Suppressor macrophage treated with lipopolysaccharide for 1 hour (primary cell): ENCODE measurements at places on chromosomes 2 and 18.

GRCh38 chr2:62302631-62303435 is 106.9 kb downstream of the B3GNT2 start:
- no peak for DNase-seq

DNA sequence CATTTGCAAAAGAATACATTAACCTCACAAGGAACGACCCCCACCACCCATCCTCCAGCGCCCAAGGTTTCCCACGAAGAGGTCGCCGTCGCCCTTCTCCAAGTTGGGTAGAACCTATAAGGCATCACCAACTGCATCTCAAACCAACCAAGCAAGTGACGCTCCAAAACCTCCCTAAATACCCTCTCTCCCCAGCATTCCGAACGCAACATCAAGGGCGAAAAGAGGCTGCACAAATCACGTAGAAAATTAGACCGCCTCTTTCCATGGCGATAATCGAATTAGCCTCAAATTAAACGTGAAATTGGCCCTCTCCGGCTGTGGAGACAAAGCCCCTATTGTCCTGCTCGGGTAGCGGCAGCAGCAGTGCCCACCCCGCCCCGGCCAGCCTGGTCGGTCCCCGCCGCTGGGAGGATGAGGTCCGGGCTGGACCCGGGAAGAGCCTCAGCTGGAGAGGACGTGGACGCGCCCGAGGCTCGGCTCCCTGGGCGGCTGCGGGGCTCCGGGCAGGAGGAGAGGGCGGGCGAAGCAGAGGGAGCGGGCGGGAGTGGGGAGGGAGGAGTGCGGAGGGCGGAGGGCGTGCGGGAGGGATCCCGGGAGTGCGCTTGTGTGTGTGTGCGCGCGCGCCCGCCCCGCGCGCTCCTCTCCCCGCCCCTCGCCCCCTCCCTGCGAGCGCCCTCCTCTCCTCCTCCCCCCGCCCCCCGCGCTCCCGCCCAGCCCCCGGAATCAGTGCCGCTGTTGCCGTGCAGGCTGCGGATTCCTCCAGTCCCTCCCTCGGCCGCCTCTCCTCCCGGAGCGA is at the start of gene SPTBN1:
Gene SPTBN1, plus strand, starts transcription at position 765 of the 799 bp plus-strand sequence. CDS start 70,092 bp downstream, outside the sequence.
- DNase-seq = no peak

- no peak for DNase-seq
Observed at GRCh38 chr2:112194028-112194427, 55.8 kb downstream of the FBLN7 start.

- DNase-seq = no peak
Observed at GRCh38 chr2:188610827-188611226, 319.2 kb downstream of the GULP1 start.

DNA sequence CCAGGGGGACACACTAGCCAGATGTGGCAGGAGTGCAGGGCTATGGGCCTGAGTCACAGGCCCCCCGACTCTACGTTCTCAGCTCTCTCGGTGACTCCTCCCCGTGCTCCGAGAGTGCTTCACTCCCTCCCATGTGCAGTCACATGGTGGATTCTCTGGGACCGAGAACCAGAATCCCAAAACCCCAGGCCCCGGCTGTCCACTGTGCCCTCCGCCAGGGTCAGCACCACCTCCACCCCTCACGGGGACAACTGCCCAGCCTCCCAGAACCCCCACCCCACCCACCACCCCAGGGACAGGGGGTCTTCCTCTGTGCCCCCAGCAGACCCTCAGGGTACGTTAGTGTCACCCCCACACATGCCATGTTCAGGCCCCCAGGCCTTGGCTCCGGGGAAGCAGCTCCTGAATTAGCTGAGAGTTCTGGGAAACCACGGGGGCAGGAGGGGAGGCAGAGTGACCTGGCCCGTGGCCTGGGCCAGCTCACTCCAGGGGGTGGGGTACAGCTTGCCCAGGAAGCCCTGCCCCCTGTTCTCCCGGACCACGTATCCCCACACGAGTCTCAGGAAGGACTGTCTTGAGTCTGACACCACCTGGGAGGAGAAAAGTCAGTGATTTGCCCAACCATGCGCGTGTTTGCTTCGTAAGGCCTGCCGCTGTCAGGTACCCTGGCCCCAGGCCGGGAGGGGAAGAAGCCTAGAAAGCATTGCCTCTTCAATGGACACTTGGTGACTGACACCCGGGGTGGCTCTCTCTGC is 4.4 kb downstream of the RAMP1 start:
- no peak for DNase-seq

DNA sequence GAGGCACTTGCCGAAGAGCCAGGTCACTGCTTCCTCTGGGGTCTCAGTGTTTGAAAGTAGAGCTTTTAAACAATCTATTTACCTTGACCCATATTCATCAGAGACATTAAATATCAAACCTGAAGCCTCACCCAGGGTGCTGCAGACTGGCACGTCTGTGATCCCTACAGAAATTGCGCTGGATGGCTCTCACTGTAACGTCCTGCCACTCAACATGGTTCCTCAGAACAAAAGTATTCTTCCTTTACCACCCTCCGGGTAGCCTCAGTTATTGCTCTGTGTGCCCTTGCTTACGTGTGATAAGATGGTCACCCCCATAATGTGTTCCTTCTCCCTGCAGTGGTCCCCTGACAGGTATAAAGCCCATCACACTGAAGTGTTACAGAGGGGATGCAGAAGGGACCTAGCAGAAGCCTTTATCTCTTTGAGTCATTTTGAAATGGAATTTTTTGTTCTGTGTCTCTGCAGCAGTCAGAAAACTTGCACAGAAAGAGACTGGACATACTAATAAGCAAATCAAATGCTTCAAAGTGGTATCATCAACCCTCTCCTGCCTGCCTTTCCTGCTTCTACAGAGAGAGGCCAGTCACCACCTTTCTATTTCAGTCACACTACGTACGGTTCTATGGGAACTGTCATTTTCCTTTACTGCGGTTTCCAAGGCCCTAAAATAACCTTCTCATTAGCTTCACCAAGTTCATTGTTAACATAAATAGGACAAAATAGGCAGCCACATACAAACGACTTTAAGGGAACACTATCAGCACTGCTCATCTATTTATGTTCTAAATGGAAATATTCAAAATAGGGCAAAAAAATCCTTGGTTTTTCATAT is 86.8 kb downstream of the METTL8 start:
- no peak for DNase-seq

- no peak for DNase-seq
Observed at GRCh38 chr18:13376841-13377351, 158.3 kb downstream of the LDLRAD4 start.

DNA sequence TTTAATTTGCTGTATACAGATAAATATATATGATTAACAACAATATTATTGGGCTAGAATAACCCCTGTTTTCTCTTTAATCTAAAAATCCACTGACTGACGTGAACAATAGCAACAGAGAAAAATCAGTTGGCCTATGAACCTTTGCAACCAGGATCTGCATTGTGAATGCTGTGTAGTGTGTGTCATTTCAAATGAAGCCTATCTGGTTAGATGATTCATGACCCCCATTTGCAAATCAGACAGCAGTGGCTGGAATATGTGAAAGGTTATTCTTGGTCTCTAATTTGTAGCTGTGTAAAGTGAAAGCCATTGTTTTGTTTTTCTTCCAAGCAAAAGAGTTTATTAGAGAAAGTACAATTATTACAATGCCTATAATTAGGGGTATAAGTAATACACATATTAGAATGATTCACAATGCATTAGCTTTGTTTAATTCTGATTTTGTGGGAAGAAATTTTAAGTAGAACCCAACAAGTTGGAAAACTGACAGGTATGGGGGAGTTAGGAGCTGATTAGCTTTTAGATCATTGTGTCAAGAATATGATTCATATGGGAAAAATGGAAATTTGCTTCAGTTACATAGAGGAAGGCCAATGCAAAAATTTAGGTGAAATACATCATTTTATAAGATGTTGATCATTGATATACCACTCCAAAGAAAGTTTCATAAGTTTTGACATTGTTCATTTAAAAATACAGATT is 1362.2 kb upstream of the TMEFF2 start:
- DNase-seq = no peak

DNA sequence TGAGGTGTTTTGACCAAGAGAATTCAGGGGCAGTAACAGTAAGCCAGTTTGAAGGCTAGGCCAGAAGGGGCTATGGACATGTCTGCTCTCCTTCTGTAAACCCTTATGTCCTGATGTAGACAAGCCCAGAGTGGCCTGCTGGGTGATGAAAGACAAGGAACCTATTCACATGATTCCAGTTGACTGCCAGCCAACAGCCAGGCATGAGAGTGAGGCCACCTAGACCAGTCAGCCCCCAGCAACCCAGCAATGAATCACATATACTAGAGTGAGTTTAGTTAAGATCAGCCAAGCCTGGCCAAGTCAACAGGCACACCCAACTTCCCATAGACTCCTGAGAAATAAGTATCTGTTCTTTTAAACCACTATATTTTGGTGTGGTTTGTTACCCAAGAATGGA is 1889.7 kb upstream of the CELF4 start:
- DNase-seq = no peak

- DNase-seq = no peak
Observed at GRCh38 chr2:43011158-43011491, 215.3 kb downstream of the ZFP36L2 start.

GRCh38 chr2:97669448-97669847 is at the start of gene C2orf92:
TSS of gene C2orf92 (plus strand) at chr2:97669713. CDS start at chr2:97669789, 76 bp downstream.
- no peak for DNase-seq

GRCh38 chr2:52498077-52498750 is 1269.4 kb upstream of the CHAC2 start:
- DNase-seq = no peak

- DNase-seq = no peak
Observed at GRCh38 chr2:61157371-61158003, 4.5 kb upstream of the C2orf74 start.

DNA sequence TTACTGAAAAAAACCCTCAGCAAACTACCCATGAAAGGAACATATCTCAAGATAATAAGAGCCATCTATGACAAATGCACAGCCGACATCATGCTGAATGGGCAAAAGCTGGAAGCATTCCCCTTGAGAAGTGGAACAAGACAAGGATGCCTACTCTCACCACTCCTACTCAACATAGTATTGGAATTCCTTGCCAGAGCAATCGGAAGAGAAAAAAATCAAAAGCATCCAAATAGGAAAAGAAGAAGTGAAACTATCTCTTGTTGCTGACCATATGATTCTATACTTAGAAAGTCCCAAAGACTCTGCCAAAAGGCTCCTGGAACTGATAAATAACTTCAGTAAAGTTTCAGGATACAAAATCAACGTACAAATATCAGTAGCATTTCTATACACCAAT is 40.6 kb upstream of the MSTN start:
- DNase-seq = peak; percentile 62
